Mesenchymal stem cell (in vitro differentiated cells and primary cell): ENCODE measurements at places on chromosomes 6 and 20.
A peak's percentile ranks its signal among the peaks of the same experiment; 100 is the strongest.

- no peaks in the 10 kb centered on the region for H3K36me3 ChIP-seq
- no peak overlapping the region for H3K4me3 ChIP-seq
- peaks cover 7% of the 10 kb centered on the region for H3K4me1 ChIP-seq
- no peaks in the 10 kb centered on the region for H3K27me3 ChIP-seq
Observed at GRCh38 chr6:29992807-29993206, 50.5 kb downstream of the HLA-A start.

DNA sequence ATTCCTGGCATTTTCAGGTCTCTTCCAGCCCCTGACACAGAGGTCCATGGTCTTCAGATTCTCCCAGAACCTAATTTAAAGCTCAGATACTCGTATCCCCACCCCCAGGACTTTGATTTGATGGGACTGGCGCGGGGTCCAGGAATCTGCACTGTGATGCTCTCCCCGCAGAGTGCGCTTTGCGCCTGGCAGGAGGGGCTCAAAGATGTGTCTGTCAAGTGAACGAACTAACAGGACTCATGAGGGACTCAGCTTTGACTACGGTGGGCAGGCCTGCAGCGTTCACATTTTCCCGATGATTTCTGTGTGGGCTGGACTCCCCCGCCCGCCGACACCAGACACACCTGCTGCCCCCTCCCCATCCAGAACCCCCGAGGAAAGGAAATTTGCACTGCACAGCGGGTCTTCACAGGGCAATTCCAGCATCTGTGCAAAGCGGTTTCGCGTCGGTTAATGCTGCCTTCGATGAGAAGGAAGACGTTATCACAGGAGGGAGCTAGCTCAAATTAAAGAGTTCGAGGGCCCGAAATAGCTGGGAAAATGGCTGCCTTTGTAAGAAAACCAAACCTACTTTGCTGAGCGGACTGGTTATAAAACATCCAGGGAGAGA is 90.2 kb downstream of the ZDHHC14 start:
- no peak overlapping the region for H3K27ac ChIP-seq
- H3K4me3 ChIP-seq, result no peak overlapping the region
- H3K36me3 ChIP-seq, result no peaks in the 10 kb centered on the region
- H3K4me1 ChIP-seq, result peaks cover under 1% of the 10 kb centered on the region

DNA sequence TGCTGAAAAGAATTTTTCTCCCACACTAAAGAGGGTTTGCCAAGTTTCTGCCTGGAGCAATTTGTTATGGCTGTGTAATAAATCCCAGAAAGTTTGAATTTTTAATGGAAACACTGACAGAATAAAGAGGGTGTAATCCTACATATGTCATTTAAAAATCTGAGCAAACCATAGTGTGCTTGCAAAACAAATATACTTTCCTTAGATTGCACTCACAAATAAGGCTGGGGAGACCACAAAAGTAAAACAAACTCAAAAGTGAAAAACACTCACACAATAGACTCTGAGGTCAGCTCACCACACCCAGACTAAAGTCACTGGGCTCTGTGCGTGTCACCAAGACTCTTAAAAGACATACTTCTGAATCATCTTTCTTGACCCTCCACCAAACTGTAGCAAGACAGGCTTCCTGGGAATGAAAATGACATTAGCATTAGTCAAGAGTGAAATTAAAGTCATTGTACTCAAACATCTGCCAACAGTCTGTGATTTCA is 4.8 kb upstream of the ATXN1 start:
- H3K27ac ChIP-seq, result peak overlapping the region; percentile 28
- no peaks in the 10 kb centered on the region for H3K27me3 ChIP-seq
- no peak overlapping the region for H3K4me3 ChIP-seq
- H3K4me1 ChIP-seq, result peaks cover 7% of the 10 kb centered on the region

GRCh38 chr20:59392736-59393135 is 92.3 kb downstream of the EDN3 start:
- no peaks in the 10 kb centered on the region for H3K27me3 ChIP-seq
- no peaks in the 10 kb centered on the region for H3K4me1 ChIP-seq
- no peak overlapping the region for H3K27ac ChIP-seq
- H3K36me3 ChIP-seq, result no peaks in the 10 kb centered on the region
- no peak for DNase-seq

DNA sequence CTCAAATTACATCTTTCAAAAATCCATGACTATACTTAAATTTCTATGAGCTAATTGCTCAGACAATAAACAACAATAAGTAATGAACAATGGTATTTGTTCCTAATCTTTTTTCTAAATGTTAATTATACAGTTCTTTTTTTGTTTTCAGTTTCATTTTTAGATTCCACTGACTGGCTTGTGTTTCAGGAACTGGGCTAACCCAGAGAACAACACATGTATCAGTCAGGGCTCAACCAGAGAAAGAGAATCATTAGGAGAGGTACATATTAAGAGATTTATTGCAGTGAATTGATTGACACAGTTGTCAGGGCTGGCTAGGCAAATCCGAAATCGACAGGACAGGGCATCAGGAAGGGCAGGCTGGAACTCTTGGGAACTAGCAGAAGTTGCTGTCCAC is 182.8 kb downstream of the GRM1 start:
- H3K36me3 ChIP-seq, result no peaks in the 10 kb centered on the region
- H3K27me3 ChIP-seq, result no peaks in the 10 kb centered on the region
- H3K27ac ChIP-seq, result no peak overlapping the region

DNA sequence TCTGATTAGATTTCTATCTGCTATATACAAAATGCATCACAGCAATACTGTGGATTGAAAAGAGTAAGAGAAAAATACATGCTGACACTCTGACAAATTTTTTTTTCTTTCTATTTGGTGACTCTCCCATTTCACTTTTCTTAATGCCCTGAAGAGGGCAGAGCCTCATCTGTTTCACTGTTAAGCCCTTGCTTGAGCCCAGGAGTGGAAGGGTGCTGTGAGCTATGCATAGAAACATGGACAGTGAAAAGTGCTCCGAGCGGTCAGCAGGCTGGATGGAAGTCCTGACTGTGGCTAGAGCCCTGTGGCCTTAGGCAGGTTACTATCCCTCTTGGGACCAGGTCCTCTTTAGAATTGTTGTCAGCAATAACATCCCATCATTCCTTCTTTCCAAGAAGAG is 17.4 kb upstream of the CSE1L start:
- peak; percentile 29 for DNase-seq
- no peak overlapping the region for H3K4me3 ChIP-seq
- H3K27ac ChIP-seq, result no peak overlapping the region
- H3K36me3 ChIP-seq, result peaks cover 80% of the 10 kb centered on the region
- H3K27me3 ChIP-seq, result no peaks in the 10 kb centered on the region
